ENCODE measurements at places on chromosomes 5 and 9. TPM values are rescaled to one million over a fixed set of nuclear protein-coding genes. Genes with fewer than 3 reads are reported as not detected.
A peak's percentile ranks its signal among the peaks of the same experiment; 100 is the strongest.

DNA sequence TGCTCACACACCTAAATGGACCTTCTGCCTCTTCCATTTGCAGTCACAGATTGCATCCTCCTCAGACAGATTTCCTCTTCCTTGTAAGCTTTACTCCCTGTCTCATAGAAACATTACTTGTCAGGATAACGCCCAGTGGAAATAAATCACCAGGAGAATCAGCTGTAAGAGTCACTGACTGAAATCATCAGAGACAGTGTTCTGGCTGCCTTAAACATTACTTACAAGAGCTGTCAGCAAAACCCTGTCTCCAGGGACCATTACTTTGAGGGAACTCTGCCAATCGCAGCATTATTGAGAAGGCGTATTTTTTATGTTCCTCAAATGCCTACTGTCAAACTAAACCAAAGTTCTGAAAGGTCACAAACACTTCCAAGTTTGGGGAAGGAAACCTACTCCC lies 5.9 kb downstream of the DPYSL3 start:
- peak; percentile 63 for DNase-seq

DNA sequence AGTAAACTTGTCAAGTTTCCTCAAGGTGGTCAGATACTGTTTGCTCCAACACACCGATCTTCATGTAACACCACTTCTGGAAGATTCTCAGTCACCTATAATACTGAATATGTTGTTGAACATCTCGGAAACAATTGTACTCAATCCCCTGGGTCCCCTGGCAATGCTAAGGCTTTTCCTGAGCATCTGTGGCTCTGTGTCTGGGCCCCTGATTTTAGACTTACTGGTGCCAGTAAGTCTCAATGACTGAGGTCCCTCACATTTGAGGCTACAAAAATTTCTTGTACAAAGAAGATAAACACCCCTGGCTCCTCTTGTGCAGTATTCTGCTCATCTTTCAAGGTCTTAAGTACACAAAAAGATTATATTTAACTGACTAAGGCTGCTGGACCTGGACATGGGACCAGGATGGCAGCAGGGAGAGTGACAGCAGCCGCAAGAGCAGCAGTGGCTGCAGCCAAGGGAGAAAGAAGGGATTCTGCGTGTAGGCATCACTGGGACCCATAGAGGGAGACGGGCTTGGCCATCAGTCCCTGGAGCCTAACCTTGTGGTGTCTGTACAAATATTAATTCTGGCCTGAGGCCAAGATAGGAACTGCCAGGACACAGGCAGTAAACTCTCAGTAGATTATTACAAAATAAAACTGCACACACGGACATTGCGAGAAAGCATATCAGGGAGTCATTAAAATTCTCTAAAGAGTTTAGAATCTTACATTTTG lies 49.0 kb upstream of the TNPO1 start:
- peak; percentile 2 for DNase-seq

DNA sequence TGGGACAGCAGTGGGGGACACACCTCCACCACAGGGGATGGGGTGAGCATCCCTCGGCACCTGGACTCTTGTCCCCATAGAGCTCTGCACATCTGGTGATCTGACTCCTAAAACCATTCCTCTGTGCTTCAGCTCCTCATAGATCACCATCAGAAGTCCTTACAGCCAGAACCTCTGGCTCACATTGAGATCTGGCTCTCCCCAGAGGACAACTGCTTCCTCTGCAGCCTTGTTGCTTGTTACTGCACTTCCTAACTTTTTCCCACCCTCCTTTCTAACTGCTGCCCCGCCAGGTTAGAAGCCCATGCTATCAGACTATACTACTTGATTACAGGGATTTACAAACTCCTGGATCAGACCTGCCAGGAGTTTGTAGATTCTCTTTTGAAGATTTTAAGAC lies 64.5 kb downstream of the ARSB start:
- no peak for DNase-seq

DNA sequence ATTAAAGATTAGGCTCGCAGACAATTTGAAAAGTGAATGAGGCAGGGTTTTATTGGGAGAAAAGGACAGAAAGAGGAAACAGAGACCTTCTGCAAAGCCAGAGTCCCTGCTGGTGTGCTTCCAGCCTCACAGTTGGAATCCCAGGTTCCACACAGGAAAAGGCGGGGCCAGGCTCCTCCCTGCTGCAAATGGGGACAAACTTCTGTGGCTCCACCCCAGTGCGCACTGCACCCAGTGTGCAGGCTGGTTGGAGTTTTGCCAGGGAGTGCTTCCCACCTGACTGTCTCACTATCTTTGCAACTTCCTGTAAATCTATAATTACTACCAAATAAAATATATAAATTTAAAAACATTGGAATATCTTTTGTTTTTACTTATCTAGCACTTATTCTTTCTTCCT lies 386.0 kb upstream of the GRIN3A start:
- DNase-seq: no peak

DNA sequence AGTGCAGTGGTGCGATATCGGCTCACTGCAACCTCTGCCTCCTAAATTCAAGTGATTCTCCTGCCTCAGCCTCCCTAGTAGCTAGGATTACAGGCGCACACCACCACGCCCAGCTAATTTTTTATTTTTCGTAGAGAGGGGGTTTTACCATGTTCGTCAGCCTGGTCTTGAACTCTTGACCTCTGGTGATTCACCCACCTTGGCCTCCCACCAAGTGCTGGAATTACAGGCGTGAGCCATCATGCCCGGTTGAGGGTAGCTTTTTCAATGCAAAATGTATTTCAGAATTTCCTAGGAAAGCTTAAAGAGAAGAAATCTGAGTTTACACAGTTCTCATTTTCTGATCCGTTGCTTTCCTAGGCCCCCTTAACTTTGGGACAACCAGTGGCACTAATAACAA lies 15.7 kb downstream of the BDP1 start:
- DNase-seq: peak; percentile 59

DNA sequence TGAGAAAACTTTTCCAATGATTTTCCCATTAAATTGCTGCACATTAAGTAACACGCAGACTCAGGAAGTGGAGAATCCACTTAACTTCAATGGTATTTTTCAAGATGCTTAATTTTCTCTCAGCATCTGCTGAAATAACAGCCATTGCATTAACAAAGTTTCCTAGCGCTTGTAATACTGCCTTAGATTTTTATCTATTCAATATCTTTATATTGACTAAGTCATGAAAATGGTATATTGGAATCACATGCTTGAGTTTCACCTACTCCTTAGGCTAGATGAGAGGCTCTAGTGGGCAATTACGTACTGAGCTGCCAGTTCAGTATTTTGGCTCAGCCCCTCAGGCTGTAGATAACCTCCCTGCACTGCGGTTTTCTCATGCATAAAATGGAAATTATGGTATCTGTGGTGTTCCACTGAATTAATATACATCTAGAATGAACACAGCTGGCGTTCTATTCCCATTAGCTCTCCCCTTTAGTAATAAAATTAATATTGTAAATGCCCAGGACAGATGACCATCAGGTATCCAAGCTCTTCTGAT lies 112.9 kb downstream of the MTX3 start:
- DNase-seq: no peak

DNA sequence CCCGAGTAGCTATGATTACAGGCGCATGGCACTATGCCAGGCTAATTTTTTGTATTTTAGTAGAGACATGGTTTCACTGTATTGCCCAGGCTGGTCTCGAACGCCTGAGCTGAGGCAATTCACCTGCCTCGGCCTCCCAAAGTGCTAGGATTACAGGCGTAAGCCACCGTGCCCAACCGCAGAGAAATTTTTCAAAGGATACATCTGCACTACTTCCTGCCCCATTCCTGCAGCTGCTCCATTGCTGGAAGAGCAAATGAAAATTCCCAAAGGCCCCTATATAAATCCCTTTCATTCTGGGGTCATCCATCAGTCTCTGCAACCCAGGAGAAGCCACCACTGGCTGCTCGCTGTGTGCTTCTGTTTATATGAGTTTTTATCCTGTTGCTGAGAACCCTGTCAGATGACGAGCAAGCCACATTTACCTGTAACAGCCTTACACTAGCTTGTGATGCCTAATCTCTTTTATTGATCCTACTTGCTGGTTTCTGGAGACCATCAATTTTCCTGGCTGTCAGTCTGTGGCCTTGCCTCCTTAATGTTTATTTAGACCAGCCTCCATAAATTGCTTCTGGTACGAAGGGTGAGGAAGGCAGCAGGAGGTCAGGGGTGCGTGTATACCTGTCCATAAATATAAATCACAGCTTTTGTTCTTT lies 925.3 kb downstream of the TLE4 start:
- no peak for DNase-seq

Gene KIF4B
- total RNA-seq: 0.44 TPM

All from endothelial cell of umbilical vein (primary cell).